ENCODE measurements at places on chromosomes 3 and 15. TPM values are rescaled to one million over a fixed set of nuclear protein-coding genes. Genes with fewer than 3 reads are reported as not detected.

ADPRH gene
- total RNA-seq, result 0.53 TPM

TAGLN3 gene
- total RNA-seq, result 0.77 TPM

TGM5 gene
- total RNA-seq, result 1.8 TPM

QARS1 gene
- 232 TPM for total RNA-seq

CAPN3 gene
- 2.1 TPM for total RNA-seq

CHDH gene
- total RNA-seq, result under 0.01 TPM

SERINC4 gene
- total RNA-seq, result 0.13 TPM

STXBP5L gene
- total RNA-seq, result not detected

TMEM158 gene
- total RNA-seq, result 1.3 TPM

SLC30A4 gene
- 6.1 TPM for total RNA-seq

FGF7 gene
- total RNA-seq, result 0.13 TPM

All from bronchial epithelial cell (primary cell).